ENCODE measurements at places on chromosomes 1 and 21. TPM values are rescaled to one million over a fixed set of nuclear protein-coding genes. Genes with fewer than 3 reads are reported as not detected.

GRCh38 chr1:52189898-52190480 is 48.1 kb downstream of the ZFYVE9 start:
- DNase-seq, result no peak

DNA sequence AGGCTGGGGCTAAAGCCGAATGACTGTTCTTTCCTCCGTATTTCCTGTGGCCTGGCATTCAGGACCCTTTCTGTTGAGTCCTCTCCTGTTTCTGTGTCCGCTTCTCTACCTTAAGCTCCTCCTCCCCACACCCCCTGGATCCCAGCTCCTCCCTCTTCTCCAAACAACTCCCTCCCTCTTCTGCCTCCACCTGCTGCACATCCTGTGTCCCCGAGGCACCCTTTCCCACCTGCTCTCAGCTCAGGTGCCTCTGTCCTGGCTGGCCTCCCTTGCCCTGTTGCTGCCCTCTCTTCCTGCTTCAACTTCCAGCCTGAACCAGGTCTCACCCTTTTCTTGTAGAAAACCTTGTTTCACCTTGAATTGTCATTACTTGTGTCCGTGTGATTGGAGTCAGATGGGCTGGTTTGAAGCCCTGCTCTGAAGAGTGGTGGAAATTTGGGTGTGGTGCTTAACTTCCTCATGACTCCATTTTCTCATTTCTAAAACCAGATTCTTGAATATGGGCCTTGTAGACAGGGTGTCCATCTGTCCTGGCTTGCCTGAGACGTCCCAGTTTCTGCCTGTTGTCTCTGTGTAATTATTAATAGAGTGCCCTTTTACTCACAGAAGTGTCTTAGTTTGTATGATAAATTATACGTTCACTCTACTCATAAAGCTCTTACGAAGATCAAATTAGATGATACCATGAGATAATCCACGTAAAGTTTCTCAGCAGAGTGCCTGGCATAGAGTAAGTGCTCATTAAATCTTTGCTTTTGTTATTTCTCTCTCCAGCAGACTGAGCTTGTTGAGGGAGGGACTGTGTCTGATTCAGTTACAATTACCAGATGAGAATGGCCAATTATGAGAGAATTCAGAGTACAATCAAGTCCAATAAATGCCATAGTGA is 58.9 kb upstream of the TRABD2B start:
- no peak for DNase-seq

The PRAMEF2 gene
- total RNA-seq, result not detected

DNA sequence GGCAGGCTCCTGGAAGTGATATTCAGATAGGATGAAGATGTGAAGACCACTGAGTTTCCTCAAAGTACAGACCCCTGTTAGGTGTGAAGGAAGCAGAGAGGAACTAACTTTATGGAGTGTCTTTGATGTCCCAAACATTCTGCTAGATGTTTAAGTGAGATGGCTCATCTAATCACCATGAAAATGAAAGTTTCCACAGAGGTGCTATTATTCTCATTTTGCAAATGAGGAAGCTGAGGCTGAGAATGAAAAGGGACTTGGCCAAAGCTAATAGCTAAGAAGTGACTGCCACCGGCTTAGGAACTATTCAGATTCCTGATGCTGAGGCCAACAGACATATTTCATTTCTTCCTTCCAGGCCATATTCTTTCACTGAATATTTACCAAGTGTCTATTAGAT is 45.9 kb upstream of the WLS start:
- no peak for DNase-seq

The SAMD11 gene
- 23.0 TPM for total RNA-seq

The SEMA6C gene
- total RNA-seq, result 6.4 TPM

DNA sequence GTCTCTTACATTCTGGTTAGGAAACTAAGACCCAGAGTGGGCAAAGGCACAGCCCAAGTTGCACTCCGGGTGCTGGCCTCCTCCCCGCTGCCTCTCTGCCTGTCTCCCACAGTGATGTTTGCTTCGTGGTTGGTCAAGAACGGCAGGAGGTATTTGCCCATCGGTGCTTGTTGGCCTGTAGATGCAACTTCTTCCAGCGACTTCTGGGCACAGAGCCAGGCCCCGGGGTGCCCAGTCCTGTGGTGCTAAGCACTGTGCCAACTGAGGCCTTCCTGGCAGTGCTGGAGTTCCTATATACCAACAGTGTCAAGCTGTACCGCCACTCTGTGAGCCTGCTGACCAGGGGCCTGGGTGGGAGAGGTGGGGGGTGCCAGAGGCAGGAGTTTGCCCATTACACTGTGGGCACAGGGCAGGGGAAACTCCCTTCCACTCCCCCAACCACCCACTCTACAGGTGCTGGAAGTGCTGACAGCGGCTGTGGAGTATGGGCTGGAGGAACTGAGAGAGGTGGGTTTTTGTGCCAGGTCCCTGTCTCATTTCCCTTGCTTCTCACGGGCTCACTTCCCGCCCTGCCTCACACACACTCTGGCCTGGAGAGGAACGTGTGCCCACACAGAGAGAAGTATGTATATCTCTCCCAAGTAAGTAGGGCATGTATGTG is 1.9 kb downstream of the BTBD19 start:
- peak; percentile 96 for DNase-seq

GRCh38 chr1:83571536-83571935 is 427.4 kb downstream of the TTLL7 start:
- no peak for DNase-seq

The C8B gene
- total RNA-seq, result not detected

DNA sequence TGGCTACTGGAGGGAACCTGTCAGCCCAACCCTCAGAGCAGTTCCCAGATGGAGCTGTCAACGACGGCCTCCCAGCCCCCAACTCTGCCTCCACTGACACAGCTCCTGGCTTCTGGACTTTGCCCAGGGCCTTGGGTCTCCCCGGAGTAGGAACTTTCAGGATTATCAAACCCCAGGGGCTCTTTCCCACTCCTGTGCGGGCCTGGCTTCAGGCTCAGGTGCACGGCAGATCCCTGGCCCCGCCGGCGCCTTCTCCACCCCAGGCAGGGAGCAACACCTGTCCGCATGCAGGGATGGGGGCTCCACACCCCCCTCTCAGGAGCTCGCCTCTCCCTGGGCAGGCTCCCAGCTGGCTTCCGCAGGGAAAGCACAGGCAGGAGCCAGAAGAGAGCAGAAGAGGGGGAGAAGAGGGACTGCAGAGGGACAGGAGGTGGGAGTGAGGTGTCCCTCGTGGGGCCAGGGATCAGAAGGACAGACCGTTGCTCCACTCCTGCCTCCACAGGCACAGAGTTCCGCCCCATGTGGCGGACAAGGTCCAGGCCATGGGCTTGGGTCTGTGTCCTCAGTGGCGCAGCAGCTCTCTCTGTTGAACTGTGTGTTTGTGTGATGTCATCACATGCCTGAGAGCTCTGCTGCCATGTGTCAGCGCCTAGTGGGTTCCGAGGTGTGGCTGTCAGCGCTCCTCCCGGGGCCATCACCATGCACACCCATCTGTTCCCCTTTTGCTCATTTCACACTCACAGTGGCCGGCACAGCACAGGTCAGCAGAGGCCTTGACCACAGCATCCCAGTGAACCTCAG is 107.7 kb downstream of the PDE9A start:
- no peak for DNase-seq

Data from breast epithelium (tissue), 4 donors.